ENCODE measurements at places on chromosomes 5 and 9.

- H3K4me1 ChIP-seq = peaks cover 34% of the 10 kb centered on the region
- DNase-seq = no peak
- no peak overlapping the region for H3K27ac ChIP-seq
- H3K36me3 ChIP-seq = peaks cover 42% of the 10 kb centered on the region
- H3K27me3 ChIP-seq = no peaks in the 10 kb centered on the region
Measured at GRCh38 chr9:18608371-18608770, 134.4 kb downstream of the ADAMTSL1 start.

DNA sequence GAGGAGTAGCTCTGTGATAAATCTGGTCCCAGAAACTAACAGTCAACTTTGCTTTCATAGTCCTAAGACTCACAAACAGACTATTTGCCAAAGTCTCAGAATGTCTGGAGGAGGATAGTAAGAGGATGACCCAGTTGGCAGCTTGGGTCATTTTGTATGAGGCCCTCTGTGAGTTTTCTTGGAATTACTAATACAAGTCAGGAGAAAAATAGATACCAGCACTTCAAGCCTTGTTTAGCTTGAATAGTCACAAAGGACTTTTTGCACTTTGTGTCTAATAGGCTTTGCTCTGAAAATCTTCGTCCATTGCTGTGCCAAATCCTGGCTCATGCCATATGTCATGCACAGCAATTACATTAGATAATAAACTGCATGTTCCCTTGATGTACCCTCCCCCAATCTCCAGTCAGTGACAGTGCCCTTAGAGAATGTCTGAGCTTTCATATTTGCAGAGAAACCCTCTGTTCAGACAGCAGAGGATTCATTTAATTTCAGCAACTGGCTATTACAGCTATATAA, 612.8 kb downstream of the CSNK1G3 start:
- no peak for DNase-seq
- H3K36me3 ChIP-seq = no peaks in the 10 kb centered on the region
- no peak overlapping the region for H3K4me3 ChIP-seq
- no peaks in the 10 kb centered on the region for H3K4me1 ChIP-seq
- H3K27ac ChIP-seq = no peak overlapping the region

DNA sequence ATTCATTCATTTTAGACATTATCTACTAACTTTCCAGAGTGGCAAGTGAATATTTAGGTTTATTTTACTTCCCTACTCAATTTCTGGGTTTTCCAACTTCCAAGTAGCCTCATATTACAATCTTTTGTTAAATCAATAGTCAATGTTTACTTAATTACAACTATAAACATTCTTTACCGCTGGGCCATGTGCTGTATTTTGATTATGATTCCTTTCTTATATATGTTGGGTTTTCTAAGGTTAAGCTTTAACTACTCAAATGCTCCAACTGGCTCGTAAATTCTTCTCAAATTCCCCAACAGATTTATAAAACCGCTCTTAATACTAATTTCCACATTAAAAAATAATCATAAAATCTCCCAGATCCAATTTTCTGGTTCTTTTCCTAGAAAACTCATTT, 110.1 kb upstream of the ABCA1 start:
- no peak for DNase-seq
- H3K27me3 ChIP-seq = no peaks in the 10 kb centered on the region
- H3K4me1 ChIP-seq = peaks cover 10% of the 10 kb centered on the region

- peak; percentile 4 for DNase-seq
- H3K27me3 ChIP-seq = no peaks in the 10 kb centered on the region
- no peak overlapping the region for H3K27ac ChIP-seq
- H3K4me1 ChIP-seq = peaks cover 37% of the 10 kb centered on the region
Measured at GRCh38 chr5:114325541-114325940, 36.3 kb upstream of the KCNN2 start.

DNA sequence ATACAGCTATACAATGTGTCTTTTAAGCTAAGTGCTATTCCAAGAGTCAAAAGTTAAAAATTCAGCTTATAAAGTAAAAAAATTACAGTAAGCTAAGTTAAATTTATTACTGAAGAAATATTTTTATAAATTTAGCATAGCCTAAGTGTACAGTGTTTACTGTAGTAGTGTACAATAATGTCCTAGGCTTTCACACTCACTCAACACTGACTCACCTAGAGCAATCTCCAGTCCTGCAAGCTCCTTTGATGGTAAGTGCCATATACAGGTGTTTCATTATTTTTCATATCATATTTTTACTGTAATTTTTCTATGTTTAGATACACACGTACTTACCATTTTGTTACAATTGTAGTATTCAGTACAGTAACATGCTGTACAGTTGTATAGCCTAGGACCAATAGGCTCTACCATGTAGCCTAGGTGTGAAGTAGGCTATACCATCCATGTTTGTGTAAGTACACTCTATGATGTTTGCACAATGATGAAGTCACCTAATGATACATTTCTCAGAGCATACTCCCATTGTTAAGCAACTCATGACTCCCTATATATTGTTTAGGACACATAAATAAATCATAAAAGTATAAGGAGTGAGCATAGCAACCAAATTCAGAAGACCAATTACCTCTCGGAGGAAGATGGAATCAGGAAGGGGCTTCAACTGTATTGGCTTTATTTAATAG, 165.1 kb upstream of the SLC30A5 start:
- peaks cover 3% of the 10 kb centered on the region for H3K27me3 ChIP-seq
- no peak for DNase-seq
- H3K27ac ChIP-seq = no peak overlapping the region

DNA sequence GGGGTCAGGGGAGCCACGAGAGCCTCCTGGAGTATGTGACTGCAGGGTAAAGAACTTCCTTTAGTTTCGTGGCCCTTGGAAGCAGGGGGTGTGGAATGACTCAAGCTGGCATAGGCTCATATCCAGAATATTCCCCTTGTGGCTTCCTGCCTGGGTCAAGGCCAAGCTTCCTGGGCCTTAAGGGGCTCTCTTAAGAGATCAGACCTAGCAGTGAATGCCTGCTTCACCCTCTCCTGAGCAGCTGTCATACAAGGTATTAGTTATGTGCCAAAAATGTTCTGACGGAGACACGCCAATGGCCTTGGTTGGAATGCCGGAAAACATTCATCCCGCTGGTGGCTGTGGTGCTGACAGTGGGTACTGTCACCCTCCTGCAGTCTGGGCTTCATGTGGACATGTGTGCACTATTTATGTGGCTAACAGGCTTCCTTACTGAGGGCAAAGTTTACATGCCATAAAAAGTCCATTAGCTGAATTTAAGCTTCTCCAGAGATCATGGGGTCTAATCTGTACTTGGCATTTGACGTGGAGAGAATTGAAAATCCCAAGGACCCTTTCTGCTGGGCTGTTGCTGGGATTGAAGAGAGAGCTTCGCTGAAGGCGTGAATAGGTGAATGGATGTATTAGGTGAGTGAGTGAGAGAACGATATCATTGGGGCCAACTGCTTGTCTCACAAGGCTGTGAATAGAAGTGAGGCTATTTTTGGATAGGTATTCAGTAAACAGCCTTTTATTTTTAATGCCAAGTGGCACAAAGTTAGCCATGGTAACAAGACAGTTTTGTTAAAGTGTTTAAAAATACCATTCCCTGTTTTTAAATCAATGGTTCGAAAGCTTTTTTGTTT, 156.8 kb downstream of the MACROH2A1 start:
- peak; percentile 71 for DNase-seq
- peaks cover 72% of the 10 kb centered on the region for H3K4me1 ChIP-seq
- no peaks in the 10 kb centered on the region for H3K27me3 ChIP-seq
- peak overlapping the region; percentile 89 for H3K27ac ChIP-seq

- peaks cover 5% of the 10 kb centered on the region for H3K27me3 ChIP-seq
- DNase-seq = no peak
- H3K27ac ChIP-seq = no peak overlapping the region
Measured at GRCh38 chr9:71308454-71308853, 187.0 kb upstream of the TRPM3 start.

DNA sequence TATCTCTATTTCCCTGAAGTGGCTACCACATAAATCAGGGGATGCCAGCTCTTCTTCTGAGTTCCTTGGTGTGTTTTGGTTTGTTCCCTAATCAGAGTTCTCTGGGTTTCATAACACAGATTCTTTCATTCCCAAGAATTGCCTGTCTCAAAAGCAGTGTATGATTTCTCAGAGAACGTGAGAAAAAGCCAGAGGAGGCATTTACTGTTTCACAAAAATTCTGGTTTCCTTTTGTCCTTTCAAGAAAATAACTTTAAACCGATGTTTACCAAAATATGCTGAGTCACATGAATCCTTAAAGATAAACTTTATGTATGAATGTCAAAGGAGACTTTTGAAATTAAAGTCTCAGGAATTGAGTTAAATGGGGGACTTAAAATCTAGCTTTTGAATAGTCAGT, 314.3 kb downstream of the EBF1 start:
- H3K4me3 ChIP-seq = no peak overlapping the region
- no peak for DNase-seq
- H3K27ac ChIP-seq = no peak overlapping the region
- no peaks in the 10 kb centered on the region for H3K4me1 ChIP-seq
- H3K36me3 ChIP-seq = no peaks in the 10 kb centered on the region

DNA sequence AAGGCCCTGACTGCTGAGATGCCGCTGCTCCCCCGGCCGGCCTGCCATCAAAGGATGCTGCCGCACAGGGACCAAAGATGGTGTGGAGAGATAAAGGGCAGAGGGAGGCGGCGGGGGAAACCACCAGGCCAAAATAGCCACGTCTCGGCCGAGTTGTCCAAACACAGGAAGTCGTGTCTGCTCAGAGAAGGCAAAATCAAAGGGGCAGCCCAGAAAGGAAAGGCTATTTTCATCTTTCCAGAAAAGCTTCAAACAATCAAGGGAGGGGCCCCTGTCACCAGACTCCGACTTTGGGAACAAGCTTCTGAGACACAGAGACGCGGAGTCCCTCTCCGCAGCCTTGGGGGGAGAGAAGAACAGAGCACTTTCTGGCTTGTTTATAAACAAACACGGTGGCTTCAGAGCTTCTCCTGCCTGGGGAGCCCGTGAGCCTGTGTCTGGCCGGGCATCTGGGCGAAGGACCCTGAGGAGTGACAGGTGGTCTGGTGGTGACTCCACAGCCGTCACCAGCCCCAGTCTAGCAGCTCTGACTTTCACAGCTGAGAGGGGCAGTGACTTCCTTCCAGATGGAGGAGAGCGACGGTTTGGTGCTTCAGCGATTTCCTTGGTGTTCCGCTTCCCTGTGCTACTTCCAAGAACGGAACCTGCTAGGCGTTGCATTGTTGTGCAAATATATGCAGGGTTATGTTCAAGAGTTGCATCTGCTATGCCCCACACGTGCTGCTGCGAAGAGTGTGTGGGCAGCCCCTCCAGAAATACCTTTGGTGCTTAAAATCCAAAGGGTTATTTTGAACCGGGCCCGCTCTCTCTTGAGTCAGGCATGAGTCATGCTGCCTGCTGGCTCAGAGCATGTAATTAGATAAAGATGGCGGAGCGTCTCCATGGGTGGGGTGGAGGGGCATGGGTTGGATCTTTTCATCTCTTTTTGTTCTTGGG, 24.0 kb downstream of the ADAMTSL2 start:
- no peaks in the 10 kb centered on the region for H3K36me3 ChIP-seq
- H3K4me1 ChIP-seq = peaks cover 25% of the 10 kb centered on the region
- DNase-seq = peak; percentile 76
- peak overlapping the region; percentile 90 for H3K27ac ChIP-seq
- peak overlapping the region; percentile 86 for H3K4me3 ChIP-seq
- peaks cover 8% of the 10 kb centered on the region for H3K27me3 ChIP-seq

DNA sequence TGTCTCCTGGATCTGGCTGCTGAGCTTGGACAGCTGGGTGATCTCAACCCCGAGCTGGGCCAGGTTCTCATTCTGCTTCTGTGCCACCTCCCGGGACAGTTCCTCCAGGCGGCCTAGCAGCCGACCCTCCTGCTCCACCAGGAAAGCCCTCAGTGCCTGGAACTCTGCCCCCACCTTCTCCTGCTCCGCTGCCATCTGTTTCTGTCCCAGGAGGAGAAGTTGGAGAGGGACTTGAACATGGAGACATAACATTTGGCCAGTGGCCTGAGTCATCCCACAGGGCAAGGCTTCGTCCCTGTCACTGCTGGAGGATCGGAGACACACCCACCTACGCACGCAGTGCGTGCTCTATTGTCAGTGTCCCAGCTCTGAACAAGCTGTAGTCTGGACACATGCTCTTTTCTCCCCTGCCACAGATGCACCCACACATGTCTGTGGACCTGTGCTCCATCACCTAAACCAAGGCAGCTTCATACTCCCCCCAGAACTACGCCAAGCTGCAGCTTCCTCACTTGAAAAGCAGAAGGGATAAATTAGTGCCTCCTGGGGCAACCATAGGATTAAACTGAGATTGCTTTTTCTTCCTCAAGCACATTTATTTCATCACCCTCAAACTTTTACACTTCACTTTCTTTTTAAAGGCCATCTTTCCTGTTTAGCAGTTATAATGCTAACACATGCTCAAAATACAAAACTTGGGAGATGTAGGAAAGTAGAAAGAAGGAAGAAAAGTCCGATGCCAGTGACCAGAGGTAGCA, 4.9 kb downstream of the TRIM7 start:
- H3K27ac ChIP-seq = no peak overlapping the region
- no peak overlapping the region for H3K4me3 ChIP-seq
- H3K27me3 ChIP-seq = no peaks in the 10 kb centered on the region
- no peak for DNase-seq
- peaks cover 13% of the 10 kb centered on the region for H3K4me1 ChIP-seq
- H3K36me3 ChIP-seq = no peaks in the 10 kb centered on the region

Measured in HFFc6 (cell line).